ENCODE measurements at places on chromosomes 16 and 17.

DNA sequence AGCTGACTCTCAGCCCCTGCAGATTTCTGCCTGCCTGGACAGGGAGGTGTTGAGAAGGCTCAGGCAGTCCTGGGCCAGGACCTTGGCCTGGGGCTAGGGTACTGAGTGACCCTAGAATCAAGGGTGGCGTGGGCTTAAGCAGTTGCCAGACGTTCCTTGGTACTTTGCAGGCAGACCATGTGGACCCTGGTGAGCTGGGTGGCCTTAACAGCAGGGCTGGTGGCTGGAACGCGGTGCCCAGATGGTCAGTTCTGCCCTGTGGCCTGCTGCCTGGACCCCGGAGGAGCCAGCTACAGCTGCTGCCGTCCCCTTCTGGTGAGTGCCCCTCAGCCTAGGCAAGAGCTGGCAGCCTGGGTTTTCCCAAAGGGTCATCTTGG lies 3.9 kb downstream of the GRN start:
- peak; percentile 37 for DNase-seq

GRCh38 chr17:4636474-4637100 lies 4.9 kb downstream of the ALOX15 start:
- no peak for DNase-seq

GRCh38 chr17:5580969-5581368 lies 3.3 kb downstream of the NLRP1 start:
- no peak for DNase-seq

DNA sequence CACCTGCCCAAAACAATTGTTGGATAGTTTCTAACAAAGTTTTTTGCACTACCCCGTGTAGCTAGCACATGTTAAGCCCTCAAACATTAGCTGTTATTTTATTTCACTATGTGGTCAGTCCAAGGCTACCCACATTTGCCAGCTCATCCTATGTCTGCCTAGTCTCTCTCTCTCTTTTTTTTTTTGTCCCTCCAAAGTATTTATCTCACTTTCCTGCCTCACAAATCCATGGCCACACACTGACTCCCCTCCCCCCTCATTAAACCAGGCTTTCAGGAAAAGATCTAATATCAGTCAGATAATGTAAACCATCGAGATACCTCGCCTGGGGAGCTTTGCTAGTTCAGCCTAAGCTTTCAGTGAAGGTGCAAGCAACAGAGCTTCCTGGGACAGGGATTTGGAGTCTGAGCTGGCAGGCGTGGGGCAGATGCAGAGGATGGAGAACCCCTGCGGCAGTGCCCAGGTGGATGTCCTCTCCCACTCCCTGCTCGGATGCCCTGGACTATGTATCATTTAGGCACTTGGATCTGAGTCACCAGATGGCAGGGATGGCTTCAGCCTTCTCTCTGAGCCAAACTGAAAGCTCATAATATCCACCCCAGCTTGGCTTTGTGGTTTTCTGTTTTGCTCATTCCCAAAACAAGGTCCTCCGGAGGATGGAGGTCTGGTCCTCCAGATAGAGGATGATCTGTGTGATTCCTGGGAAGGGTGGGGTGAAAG lies 73.7 kb upstream of the FOXF1 start:
- DNase-seq: no peak

- DNase-seq: no peak
Observed at GRCh38 chr16:54411544-54411943, 125.0 kb upstream of the IRX3 start.

DNA sequence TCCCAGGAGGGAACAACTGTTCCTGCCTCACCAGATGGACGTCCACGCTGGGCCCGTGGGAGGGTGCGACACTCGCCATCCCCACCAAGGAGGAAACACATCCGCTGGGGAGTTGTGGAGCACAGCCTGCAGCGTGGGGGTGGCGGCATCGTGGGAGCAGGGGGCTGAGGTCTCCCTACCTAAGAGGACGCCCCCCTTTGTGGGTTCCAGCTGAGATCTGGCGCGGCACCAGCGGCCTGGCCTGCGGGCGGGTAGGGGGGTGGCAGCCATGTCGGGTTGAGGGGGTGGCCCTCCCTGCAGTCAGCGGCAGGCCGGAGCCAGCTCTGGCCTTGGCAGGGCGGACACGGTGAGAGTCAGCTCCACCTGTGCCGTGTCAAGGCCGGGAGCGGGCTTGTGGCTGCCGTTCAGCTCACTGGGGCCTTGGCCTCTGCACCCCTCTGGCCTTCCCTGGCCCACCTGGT lies 116.7 kb upstream of the CIBAR2 start:
- no peak for DNase-seq

DNA sequence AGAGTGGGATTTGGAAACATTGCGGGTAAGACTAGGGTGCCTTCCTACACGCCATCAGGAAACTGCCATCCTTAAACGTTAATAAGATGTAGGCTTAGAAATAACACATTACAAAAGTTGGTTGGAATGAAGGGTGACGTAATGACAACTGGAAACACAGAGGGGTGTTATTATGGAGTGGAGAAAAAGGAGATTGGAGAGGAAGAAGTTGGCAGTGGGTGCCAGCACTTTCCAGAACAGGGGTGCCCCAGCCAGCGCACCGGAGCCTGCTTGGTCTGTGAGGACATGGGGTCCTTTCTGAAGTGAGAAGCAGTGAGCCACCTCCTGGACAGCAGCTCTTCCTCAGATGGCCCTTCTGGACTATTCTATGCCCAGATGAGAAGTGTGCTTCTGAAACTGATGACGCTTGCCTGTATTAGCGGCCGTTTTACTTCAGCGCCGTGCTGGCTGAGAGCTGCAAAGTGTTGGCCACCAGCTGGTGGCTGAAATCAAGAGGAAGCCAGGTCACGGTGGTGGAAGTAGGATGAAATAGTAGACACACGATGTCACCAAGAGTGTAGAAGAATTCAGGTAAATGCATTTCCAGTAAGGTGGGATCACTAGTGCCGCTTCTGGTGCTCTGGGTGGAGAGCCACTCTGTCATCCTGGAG lies 244.8 kb downstream of the NTN1 start:
- DNase-seq: peak; percentile 83

DNA sequence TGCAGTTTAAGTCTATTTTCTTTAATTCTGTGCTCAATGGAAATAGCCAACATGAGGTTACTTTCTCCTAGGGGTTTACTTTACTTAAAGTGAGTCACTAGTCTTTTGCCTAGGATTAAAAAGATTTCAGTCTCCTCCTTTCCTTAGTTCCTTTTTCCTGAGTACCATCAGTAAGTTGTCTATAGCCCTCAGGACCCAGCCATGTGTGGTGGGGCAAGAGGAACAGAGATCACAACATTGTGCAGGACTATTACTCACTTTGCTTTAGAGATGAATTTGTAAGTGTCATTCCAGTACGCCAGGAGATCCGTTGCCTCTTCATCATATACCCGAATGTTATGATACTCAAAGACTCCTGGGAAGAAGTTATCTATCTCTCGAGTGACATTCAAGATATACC lies 27.7 kb upstream of the CORO6 start:
- no peak for DNase-seq

GRCh38 chr16:2206780-2207433 lies 1.7 kb downstream of the MLST8 start:
- DNase-seq: no peak

GRCh38 chr17:34442387-34443111 lies 79.5 kb upstream of the CCL1 start:
- no peak for DNase-seq

DNA sequence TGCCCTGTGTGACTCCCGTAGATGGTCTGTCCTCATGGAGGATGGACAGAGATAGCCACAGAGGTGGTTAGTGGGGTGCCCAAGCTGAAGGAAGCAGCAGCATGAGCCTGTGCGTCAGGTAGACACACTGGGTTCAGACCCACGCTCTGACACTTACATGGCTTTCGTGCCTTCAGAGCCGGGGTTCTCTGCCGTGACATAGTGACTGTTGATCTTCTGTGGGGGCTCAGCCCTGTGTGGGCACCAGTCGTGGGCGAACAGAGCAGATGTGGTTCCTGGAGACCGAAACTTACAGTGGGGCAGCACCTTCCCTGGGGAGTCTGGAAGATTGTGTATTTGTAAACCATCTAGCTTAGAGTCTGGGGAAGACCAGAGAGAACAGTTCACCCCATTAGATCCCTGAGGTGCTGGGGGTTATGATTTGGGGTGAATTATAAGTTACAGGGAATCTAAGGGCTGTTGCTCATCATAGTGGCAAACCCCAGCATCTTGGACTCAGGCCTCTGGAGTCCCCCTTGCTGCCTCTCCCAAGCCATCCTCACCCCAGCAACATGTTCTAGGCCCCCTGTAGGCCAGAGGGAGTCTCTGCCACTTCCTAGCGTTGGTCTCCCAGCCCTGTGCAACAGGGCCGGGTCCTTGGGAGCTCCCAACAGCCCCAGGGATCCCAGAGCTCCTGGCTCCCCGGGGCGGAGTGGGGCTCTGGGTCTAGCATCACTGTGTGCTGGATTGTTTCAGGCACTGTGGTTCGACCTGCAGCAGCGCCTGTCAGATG lies 28.6 kb downstream of the NECAB2 start:
- DNase-seq: no peak

- no peak for DNase-seq
Observed at GRCh38 chr16:78704416-78704815, 605.0 kb downstream of the WWOX start.

DNA sequence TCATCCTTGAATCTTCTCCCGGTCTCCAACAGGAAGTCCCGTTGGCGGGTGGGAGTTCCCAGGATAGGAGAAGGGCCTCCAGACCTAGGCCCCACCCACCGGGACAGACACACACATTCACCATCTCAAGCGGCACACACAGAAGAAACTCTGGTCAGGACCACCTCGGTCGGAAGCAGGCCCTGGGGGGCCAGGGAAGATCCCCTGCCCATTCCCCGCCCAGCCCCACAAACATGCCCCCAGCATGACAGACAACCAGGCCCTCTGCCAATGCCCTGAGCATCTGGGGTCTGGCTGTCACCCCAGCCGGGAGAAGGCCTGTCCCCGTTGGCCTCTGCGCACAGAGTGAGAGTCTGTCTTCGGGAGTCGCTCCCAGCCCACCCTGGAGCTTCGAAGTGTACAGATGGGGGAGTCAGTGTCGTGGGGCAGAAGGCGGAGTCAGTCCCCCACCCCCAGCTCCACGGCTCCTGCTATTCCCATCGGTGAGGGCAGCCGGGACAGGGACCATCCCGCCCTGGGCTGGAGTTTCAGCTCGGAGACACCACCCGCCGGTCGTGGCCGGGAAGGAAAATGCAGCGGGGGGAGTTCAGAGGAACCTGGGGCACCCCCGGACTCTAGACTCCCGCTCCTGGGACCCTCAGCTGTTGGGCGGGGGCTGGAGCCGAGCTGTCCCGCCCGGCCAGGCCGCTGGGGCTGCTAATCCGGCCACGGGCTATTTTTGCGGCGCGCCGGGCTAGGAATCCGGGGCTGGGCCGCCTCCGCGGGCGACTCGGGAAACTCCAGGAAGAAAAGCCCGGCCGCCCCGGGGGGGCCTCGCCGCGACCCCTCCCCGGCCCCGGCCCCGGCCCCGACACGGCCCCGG lies 660 bp downstream of the RHBDF1 start:
- DNase-seq: peak; percentile 89

GRCh38 chr17:27747462-27748359 lies 52.6 kb downstream of the NOS2 start:
- no peak for DNase-seq

All from aorta (tissue), 5 donors.